Dermis blood vessel endothelial cell (primary cell): ENCODE measurements at places on chromosomes 3 and 15. TPM values are rescaled to one million over a fixed set of nuclear protein-coding genes. Genes with fewer than 3 reads are reported as not detected.

The PTPN23 gene
- total RNA-seq = 21.4 and 41.4 TPM in 2 replicates

The MAP1A gene
- total RNA-seq = 0.33 and 0.34 TPM in 2 replicates

The C15orf62 gene
- total RNA-seq = 1.0 and 2.1 TPM in 2 replicates

The ARRDC4 gene
- total RNA-seq = 1.7 and 3.1 TPM in 2 replicates

The ACKR2 gene
- total RNA-seq = 11.2 and 13.3 TPM in 2 replicates

The MRPS25 gene
- total RNA-seq = 25.4 and 34.0 TPM in 2 replicates

The ALPK3 gene
- total RNA-seq = 38.8 and 64.6 TPM in 2 replicates

The ZIC1 gene
- total RNA-seq = under 0.01 TPM in 1 of 2 replicates, not detected in the other

The ITIH1 gene
- total RNA-seq = not detected in 2 replicates

The CRABP1 gene
- total RNA-seq = not detected in 2 replicates

The ZMYND10 gene
- total RNA-seq = 0.05 TPM in 1 of 2 replicates, not detected in the other

The HGD gene
- 0.60 and 2.4 TPM in 2 replicates for total RNA-seq

The CNTN4 gene
- 0.17 TPM in 1 of 2 replicates, not detected in the other for total RNA-seq

The CTXN2 gene
- total RNA-seq = not detected in 2 replicates

The SLC6A1 gene
- total RNA-seq = under 0.01 TPM in 1 of 2 replicates, not detected in the other

The STAB1 gene
- total RNA-seq = 462 and 464 TPM in 2 replicates

The MYO5C gene
- total RNA-seq = 26.7 and 44.2 TPM in 2 replicates

The COLQ gene
- 1.0 and 1.2 TPM in 2 replicates for total RNA-seq

The KIF15 gene
- total RNA-seq = 7.5 and 21.2 TPM in 2 replicates

The GNB4 gene
- 70.5 and 93.4 TPM in 2 replicates for total RNA-seq

The CFAP161 gene
- 0.23 and 0.34 TPM in 2 replicates for total RNA-seq

The STRIT1 gene
- total RNA-seq = not detected in 2 replicates

The IGSF10 gene
- total RNA-seq = under 0.01 and 0.05 TPM in 2 replicates

The ARL14 gene
- not detected in 2 replicates for total RNA-seq

The SLC12A1 gene
- under 0.01 TPM in 2 replicates for total RNA-seq

The ZNF654 gene
- total RNA-seq = 20.4 and 25.4 TPM in 2 replicates

The IQCF5 gene
- not detected in 2 replicates for total RNA-seq

The CHRM5 gene
- 0.17 TPM in 1 of 2 replicates, not detected in the other for total RNA-seq

The EAF2 gene
- total RNA-seq = 0.93 and 1.5 TPM in 2 replicates

The ELP6 gene
- 26.7 and 37.8 TPM in 2 replicates for total RNA-seq

The EIF4A2 gene
- total RNA-seq = 564 and 1,344 TPM in 2 replicates

The GABRR3 gene
- not detected in 2 replicates for total RNA-seq

The TNNC1 gene
- total RNA-seq = not detected in 2 replicates

The IMPG2 gene
- 0.37 and 0.85 TPM in 2 replicates for total RNA-seq

The P2RY13 gene
- not detected in 2 replicates for total RNA-seq

The MIX23 gene
- 30.6 and 36.8 TPM in 2 replicates for total RNA-seq

The EPHB1 gene
- 2.4 and 6.5 TPM in 2 replicates for total RNA-seq

The ZNF80 gene
- not detected in 2 replicates for total RNA-seq

The TUBGCP5 gene
- total RNA-seq = 7.0 and 25.8 TPM in 2 replicates

The RLBP1 gene
- not detected in 2 replicates for total RNA-seq

The MYL3 gene
- total RNA-seq = 0.14 TPM in 1 of 2 replicates, not detected in the other

The CDC25A gene
- 15.1 and 21.6 TPM in 2 replicates for total RNA-seq

The CCR1 gene
- not detected in 2 replicates for total RNA-seq
